Right cardiac atrium (tissue), 5 donors: ENCODE measurements at places on chromosomes 13 and 19.

- DNase-seq: peak; percentile 68
Measured at GRCh38 chr19:7460562-7460966, 28.3 kb downstream of the PEX11G start.

- DNase-seq: no peak
Measured at GRCh38 chr13:44273991-44274770, 99.4 kb upstream of the SERP2 start.

DNA sequence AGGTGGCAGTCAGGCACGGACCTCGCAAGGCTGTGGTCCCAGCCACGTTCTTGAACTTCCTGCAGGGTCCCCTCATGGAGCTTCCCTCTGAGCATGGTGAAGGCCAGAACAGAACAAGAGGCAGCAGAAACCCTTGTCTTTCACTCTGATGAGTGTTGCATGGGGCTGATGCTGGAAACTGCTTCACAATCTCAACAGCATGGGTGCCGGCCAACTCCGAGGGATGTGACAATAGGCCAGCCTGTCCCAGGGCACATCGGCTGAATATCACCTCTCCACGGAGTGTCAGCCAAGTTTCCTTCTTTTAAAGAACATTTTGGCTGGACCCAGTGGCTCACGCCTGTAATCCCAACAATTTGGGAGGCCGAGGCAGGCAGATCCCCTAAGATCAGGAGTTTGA is 173.9 kb downstream of the FOXO1 start:
- DNase-seq: peak; percentile 67

DNA sequence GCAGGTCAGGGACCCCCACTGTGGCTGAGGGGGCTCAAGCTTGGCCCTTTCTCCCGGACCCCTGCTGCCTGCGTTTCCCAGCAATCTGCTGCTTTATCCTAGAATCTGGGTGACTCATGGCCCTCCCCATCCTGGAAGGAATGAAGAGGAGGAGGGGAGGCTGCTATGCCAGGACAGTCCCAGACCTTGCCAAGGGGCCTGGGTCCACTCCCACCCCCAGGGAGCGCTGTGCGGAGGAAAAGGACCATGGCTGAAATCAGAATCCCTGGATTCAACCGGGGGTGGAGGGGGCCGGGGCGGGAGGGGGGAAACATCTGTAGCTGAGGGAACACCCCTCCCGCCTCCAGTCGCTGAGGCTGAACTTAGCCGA is 20.5 kb downstream of the ZNF114 start:
- DNase-seq: no peak

GRCh38 chr19:1844513-1845124 is 3.7 kb downstream of the REXO1 start:
- DNase-seq: no peak

DNA sequence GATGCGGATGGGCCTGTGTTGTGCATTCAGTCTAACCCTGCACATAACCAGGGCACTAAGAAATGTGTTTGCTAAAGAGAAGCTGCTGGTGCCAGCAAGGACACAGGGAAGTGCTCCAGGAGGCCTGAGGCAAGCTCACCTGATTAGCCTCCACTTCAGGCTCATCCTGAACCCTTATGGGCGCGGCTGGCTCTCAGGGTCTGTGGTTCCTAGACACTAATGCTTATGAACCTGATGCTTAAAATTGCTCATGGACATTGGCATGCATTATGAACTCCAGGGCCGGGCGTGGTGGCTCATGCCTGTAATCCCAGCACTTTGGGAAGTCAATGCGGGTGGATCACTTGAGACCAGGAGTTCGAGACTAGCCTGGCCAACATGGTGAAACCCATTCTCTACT is 34.3 kb downstream of the SERP2 start:
- no peak for DNase-seq

DNA sequence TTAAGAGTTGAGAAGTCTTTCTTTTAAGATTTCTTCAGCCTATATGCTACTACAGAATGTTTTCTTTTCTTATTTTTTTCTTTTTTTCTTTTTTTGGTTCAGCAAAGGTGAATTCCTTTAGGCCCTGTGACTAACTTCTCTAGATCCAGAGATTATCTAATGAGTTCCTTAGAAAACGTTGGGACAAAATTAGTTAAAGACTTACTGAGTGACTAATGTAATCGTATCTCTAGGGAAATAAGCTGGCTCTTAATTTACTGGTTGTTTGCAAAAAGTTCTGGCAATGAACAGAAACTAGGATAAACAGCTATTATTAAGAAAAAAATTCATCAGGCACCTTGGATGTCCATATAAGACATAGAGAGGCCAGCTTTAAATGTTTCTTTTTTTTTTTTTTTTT is 30.7 kb upstream of the CSNK1A1L start:
- DNase-seq: no peak

DNA sequence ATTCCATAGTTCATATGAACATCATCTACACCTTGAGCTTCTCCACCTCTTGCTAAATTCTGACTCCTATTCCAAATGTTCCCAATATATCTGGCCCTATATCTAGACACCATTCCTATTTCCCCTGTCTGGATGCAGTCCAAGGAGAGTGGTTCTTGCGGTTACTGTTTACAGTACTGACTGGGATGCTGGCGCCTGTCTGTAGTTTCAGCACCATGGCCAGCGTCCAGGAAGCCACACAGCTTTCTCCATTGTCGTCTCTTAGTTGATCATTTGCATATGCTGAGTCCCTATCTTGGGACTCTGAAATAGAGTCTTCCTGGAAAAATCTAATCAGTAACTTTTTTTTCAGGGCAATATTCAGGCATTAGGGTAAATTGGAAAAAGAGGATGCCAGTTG is 14.9 kb downstream of the LAIR2 start:
- DNase-seq: peak; percentile 77
